ENCODE measurements at places on chromosomes 1 and 21.
A peak's percentile ranks its signal among the peaks of the same experiment; 100 is the strongest.

GRCh38 chr1:230186003-230186863, 119.2 kb downstream of the GALNT2 start:
- no peak for DNase-seq

DNA sequence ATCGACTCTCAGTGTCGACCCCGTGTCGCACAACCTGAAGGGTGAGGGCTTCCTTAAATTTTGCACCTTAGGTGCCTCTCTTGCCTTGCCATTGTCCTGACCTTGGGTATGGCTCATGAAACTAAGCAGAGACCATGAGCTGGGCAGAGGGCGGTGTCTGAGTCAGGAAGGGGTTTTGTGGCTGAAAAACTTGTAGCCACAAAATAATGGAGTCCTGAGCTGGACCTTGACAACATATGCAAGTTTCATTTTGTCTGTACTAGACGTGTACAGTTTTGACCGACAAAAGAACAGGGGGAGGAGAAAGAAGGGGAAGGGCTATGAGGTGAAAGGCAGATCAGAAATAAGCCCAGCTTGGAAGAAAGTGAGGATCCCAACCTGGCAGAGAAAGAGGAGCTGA, 8.3 kb upstream of the RUNX1 start:
- peak; percentile 71 for DNase-seq

- DNase-seq, result no peak
Measured at GRCh38 chr1:226776066-226776465, 37.0 kb upstream of the ITPKB start.

DNA sequence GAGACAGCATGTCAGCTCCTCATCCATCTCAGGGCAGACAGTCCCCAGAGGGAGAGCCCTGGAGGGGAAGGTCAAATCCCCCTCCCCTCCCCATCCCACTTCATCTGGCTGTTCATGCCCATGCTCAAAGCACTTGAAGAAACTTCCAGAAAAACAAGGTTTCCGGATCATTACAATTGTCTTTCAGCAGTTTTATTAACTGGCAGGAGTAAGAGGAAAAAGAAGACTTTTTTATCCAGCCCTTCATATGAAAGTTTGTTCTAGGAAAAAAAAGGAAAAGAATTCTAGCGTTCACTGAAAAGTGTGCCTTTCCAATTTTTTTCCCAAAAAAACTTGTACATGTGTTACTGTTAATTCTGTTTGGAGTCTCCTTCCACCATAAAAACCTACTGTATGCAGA, 145.7 kb upstream of the TIAM1 start:
- no peak for DNase-seq

DNA sequence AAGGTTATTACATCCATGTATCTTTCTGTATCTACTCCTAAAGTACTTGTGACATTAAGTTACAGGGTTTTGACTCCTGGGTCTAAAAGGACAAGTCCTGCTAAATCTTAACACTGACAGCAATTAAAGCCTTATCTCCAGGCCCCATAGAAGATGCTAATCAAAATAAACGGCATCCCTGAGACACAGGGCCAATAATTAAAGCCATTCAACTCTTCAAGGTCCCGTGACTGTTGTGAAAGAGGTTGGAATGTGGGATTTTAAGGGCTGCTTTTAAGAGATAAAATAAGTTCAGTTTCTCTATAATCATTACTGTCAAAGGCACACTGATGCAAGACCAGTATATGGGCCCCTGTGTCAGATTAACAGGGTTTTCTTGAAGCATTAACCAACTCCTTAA, 8.3 kb downstream of the DNAI4 start:
- DNase-seq, result no peak

DNA sequence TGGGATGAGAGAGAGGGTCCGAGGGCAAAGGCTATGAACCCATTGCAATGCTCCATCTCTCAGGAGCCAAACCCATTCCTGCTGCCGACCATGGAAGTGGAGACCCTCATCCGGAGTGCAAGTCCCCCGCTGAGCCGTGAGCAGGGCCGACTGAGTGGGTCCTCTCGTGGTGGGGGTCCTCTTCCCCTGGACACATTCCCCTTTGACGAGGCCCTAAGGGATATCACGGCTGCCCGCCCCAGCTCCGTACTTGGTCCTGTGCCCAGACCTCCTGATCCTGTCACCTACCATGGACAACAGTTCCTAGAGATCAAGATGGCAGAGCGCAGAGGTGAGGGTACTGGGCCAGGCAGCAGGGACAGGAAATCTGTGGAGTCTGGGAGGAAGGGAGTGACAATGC, 11.0 kb downstream of the HYI start:
- DNase-seq, result no peak

- peak; percentile 29 for DNase-seq
Measured at GRCh38 chr1:67853704-67854103, 20.4 kb upstream of the GNG12 start.

GRCh38 chr21:25421321-25422028, 185.8 kb downstream of the MRPL39 start:
- peak; percentile 80 for DNase-seq

All from MV-4-11 (cell line).